NCI-H748 treated with DMSO at 0.1 percent for 48 hours (cell line): ENCODE measurements at places on chromosomes 2 and 18.

- DNase-seq, result no peak
Measured at GRCh38 chr2:159283529-159283928, 3.0 kb downstream of the WDSUB1 start.

DNA sequence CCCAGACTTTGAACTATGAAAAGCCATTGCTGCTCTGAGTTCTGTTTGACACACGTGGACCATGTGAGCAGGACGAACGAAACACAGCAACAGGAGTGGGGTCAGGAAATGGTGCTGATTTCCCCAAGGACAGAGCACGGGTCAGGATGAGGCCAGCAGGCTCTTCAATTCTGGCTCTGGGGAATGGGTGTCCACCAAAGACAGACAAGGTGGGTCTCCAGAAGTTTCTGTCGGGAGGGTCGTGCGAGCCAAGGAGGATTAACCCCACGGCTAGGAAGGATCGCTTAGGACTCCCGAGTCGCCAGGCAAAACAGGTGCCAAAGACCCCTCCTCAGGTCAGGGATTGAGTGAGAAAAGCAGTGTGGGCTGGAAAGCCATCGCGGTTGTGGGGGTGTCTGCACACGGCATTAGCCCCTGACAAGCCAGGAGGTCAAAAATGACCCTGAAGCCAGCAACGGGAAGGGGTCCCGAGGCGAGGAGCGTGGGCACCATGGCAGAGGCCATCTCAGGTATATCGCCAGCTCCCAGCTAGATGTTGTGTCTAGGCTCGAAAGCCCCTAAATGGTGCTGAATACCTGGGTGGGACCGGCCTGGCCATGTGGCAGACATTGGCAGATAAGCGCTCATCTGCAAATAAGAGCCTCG, 213.9 kb upstream of the SALL3 start:
- DNase-seq, result no peak

DNA sequence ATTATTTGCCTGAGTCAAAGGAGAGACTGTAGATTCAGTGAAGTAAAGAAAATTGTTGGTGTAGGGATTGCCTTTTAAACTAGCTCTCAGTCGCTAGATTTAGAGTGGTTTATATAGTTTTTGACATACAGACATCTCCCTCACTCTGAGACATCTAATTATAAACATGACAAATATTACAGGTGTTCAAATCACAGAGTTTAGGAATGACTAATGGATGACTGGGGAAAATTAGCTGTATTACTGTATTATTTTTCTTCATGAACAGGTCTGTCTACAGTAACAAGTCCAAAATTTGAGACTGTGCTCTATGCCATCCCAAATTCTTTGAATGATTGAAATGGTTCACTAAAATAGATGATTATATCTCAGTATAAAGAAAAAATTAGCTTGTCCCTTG, 40.0 kb downstream of the MAP2 start:
- no peak for DNase-seq

DNA sequence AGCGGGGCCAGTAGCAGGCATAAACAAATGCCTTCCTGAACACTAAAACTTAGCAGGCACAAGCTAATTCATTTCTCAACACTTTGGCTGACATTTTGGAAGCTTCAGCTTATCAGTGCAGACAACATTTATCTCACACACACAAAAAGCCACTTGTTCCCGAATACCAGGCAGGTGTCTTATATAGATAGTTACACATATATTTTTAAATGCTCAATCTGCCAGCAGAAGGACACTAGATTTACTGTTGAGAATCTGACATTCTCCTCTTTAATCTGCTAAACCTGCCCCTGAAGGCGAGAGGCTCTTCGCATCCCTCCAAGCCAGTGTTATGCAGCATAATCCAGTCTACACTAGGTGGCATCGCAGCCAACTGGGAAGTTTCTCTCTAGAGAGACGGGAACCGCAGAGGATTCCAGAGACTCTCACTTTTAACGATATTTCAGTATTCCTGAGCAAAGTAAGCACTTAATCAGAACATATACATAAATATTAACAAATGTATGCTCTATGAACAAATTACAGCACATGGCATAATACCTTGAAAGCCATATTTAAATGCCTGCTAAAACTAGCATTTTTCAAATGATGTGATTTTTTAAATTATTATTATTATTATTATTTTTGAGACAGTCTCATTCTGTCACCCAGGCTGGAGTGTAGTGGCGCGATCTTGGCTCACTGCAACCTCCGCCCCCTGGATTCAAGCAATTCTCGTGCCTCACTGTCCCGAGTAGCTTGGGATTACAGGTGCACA, 90.2 kb upstream of the SCG2 start:
- DNase-seq, result peak; percentile 51

GRCh38 chr2:105187531-105187930, 54.0 kb upstream of the GPR45 start:
- no peak for DNase-seq

GRCh38 chr2:11121099-11121822, 34.0 kb upstream of the SLC66A3 start:
- no peak for DNase-seq

DNA sequence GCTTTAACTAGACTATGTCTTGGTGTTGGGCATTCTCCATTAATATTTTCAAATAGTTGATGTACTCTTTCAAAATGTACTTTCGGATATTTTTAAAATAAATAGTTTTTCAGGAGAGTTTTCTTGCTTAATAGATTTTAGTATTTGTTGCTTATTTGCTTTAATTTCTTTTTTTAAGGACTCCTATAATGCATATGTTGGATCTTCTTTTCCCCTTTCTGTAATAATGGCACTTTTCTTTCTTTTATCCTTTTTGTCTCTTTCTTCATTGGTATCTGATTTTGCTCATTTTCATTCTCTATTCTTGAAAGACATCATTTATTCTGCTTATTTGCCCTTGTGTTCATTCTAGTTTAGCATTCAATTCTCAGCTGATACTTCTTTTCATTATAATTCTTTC, 791.6 kb downstream of the GALR1 start:
- no peak for DNase-seq

GRCh38 chr2:4427083-4427482, 723.7 kb downstream of the DCDC2C start:
- peak; percentile 91 for DNase-seq

DNA sequence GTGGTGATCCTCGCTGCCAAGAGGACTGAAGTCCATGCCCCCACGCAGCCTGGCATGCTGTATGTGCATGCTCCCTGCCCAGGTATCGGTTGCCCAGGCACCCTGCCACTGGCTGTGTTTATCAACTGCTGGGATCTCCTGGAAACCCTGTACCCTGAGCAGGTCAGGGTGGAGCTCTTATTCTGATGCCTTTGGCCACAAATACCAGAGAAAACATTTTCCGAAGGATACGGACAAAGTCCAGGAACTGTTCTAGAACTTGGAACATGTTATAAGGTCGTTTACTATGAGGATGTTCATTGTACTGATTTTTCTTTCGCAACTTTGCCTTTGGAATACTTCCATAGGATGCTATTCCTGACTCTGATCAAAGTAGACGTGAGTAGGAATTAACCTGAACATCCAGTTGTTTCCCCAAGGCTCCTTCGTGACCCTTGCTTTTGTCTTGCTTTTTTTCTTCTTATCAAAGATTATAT, 55.2 kb downstream of the TMEM17 start:
- DNase-seq, result no peak

DNA sequence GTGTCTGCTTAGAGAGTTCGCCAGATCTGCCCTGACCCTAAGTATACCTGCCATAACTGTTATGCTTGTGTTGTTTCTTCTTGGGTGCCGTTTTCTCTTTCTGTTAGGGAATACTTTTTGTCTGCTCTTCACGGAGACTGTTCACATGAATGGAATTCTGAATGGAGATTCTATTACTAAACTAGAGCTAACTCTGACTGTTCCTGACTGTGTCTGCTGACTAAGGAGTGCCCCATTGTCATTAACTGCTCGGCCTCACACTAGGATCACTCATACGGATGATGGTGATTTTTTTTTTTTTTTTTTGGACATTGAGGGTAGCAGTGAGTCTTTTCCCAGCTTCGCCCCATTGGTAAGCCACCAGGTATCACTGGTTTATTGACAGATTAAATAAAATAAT, 104.8 kb upstream of the SLC8A1 start:
- no peak for DNase-seq

DNA sequence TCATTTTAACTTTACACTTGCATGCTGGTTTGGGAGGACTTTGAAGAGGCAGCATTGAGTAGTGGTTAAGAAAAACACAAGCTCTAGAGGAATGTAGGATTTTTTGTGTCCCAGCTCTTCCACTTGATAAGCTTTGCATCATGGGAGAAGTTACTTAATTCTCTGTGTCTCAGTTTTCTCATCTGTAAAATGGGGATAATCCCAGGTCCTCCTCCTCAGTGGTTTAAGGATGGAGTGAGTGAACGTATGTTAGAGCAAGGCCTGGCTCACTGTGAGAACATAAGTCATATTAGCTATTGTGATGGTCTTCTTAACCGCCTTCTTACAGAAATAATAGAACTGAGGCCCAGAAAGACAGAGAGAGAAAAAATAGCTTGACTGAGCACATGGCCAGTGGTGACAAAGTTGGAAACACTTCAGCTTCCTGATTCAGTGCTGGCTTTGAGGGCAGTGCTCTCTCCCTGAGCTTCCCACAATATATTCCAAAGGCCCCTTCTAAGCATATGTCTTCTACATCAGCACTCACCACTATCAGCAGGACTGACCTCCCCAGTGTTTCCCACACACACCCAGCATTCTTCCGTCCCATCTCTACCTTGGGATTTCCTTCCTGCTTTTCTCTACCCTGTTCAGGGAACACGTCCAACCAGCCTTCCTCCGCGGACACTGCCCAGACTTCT, 214.9 kb upstream of the TNP1 start:
- no peak for DNase-seq

DNA sequence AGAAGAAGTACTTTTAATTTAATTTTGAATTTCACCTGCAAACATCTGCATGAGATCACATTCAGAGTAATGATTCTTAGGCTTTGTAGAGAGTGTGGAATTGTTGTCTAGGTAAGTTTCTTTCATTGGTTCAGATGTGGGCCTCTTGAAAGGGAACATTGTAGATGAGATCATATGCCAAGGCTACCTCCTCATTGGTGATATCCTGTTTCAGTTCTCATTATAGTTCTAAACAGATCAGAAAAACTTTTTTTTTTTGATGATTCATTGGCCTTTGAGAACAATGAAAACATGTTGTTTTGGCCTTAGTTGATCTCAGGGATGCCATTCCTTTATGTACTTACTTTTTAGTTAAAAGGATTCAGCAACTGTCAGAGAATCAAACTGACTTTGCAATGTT, 44.5 kb downstream of the EML6 start:
- DNase-seq, result no peak

GRCh38 chr2:205681401-205682238, 681 bp upstream of the NRP2 start:
- DNase-seq, result no peak

DNA sequence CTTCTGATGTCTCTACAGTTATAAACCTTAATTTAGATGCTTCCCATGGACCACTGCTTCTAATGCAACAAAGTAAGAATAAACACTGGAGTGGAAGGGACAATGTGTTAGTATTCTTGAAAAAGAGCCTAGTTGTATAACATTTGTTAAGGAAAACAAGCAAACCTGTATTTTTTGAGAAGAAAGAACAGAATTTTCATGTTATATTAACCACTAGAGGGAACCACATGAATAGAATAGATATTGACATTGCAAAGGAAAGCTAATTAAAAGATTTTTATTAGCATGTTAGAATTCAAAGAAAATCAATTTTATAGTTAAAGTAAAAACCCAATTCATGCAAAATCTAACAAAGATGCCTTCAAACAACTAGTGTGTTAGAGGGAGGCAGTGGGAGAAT, 151.2 kb upstream of the BARD1 start:
- no peak for DNase-seq

GRCh38 chr2:240999873-241000541, 1.6 kb downstream of the SNED1 start:
- DNase-seq, result no peak

DNA sequence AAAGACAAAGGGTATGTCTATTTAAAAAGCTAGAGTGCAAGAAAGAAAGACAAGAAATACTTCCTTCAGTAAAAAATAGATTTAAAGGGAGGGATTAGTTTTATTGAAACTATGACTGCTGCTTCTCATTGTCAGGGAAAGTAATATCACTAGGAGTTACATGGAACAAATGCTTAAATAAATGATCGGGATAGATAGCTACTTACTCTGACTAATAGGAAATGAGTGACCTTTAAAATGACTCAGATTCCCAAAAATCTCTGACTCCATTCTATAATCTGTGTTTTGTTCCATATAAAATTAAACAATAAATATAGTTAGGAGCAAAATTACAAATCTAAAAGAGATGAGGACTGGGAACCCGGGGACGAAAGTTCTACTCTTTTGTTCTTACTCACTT, 669.3 kb downstream of the NR4A2 start:
- no peak for DNase-seq

GRCh38 chr2:85840091-85840490, 48.7 kb downstream of the ST3GAL5 start:
- no peak for DNase-seq

GRCh38 chr2:107989445-107989844, 3.1 kb downstream of the SLC5A7 start:
- DNase-seq, result no peak

- DNase-seq, result no peak
Measured at GRCh38 chr2:9712263-9712662, 81.5 kb upstream of the YWHAQ start.

DNA sequence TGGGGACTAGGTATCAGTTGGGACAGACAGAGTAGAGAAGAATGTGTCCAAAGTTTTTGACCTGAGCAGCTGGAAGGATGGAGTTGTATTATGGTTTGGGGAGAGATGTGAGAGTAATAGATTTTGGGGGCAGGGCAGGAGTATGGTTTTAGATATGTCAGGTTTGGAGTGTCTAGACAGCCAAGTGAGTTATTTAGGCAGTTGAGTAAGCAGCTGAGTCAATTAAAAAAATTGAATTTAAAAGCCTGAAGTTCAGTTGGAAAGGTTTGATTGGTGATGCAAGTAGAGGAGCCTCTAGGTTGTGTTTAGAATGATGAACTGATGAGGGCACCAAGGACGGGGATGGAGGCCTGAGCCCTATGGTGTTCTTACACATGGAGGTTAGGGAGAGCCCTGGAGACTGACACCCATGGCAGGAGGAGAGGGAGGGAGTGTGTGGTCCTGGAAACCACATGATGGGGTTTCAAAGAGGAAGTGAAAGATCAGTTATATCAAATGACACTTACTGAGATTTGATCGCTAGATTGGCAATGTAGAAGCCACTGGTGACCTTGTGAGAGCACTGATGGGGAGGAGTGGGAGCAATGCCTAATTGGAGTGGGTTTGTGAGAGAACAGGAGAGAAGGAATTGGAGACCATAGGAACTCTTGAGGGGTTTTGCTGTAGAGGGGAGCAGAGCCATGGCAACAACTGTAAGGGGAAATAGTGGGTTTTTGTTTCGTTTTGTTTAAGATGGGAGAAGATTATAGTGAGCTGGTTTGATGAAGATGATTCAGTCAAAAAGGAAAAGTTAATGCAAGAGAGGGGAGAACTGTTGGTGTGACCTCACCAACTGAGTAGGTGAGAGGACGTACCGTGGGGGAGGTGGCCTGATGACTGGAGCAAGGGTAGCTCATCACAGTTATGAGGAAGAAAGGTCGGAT, 10.3 kb downstream of the ITGA6 start:
- DNase-seq, result no peak

GRCh38 chr18:8771930-8772329, 66.6 kb downstream of the MTCL1 start:
- peak; percentile 12 for DNase-seq

- DNase-seq, result no peak
Measured at GRCh38 chr2:206521612-206522011, 78.3 kb downstream of the ADAM23 start.
